Putamen (tissue), 1 donor: ENCODE measurements at places on chromosomes 6 and 20.

DNA sequence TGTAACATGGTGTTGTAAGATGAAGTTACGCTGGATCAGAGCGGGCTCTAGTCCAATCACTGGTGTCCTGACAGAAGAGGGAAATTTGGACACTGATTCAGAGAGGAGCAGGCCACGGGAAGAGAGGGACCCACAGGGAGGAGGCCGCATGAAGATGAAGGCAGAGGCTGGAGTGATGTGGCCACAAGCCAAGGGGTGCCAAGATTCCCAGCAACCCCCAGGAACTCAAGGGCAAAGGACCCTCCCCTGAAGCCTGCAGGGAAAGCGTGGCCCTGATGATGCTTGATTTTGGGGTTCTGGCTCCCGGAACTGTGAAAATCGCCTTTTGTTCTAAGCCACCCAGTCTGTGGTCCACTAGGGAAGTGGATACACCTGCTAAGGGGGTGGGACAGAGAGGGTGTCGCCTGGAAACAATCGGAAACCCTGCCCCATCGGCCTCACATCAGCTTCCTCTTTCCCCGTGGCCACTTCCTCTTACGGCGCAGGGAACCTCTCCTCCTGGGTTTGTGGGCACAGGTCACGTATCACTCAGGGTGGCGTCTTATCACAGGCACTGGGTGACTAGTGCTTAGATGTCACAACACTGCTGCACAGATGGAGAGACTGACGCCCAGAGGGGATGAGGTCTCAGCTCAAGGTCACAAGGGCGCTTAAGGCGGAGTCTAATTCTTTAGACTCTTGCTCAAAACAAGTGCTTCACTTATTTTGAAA lies 58.0 kb downstream of the SULF2 start:
- peak; percentile 24 for DNase-seq

DNA sequence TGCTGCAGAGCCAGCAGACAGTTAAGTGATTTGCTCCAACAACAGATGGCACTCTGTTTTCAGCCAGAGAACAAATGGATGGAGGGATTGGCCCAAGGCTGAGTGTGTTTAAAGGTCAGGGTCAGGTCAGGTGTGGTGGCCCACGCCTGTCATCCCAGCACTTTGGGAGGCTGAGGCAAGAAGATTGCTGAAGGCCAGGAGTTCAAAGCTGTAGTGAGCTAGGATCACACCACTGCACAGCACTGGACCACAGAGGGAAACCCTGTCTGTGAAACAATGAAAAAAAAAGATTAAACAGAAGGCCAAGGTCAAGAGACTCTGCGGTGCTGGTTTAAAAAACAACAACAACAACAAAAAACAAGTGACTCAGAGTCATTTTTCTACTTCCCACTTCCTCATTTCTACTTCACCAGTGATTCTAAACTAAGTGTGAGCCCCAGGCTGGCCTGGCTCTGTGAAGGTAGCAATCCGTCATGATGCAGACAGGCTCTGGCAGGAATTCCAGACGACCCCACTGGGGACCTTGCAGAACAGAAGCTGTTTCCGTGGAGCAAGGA lies 42.5 kb upstream of the ARMC2 start:
- DNase-seq: no peak

GRCh38 chr6:5659467-5659866 lies 347.3 kb downstream of the NRN1 start:
- DNase-seq: no peak

- DNase-seq: peak; percentile 62
These were observed 2.4 kb downstream of the AGPAT4 start for GRCh38 chr6:161271343-161272030.

- DNase-seq: no peak
These were observed 22.7 kb upstream of the BMP6 start for GRCh38 chr6:7703148-7703680.

DNA sequence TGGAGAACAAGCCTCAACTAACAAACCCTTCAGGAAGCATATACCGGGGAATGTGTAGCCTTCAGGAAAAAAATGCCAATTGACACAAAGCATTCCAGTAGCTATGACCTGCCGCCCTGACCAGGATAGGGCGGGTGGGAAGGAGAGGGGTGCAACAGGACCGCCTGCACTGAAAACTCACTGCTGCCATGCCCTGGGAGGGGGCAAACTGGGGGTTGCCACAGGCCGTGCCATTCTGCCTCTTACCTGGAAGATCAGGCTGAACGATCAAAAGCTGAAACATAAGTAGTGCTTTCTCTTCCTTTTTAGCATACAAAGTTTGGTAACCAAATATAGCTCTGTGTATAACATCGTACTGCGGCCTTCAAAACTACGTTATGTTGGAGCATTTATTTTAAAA lies 21.7 kb downstream of the NR2E1 start:
- no peak for DNase-seq

DNA sequence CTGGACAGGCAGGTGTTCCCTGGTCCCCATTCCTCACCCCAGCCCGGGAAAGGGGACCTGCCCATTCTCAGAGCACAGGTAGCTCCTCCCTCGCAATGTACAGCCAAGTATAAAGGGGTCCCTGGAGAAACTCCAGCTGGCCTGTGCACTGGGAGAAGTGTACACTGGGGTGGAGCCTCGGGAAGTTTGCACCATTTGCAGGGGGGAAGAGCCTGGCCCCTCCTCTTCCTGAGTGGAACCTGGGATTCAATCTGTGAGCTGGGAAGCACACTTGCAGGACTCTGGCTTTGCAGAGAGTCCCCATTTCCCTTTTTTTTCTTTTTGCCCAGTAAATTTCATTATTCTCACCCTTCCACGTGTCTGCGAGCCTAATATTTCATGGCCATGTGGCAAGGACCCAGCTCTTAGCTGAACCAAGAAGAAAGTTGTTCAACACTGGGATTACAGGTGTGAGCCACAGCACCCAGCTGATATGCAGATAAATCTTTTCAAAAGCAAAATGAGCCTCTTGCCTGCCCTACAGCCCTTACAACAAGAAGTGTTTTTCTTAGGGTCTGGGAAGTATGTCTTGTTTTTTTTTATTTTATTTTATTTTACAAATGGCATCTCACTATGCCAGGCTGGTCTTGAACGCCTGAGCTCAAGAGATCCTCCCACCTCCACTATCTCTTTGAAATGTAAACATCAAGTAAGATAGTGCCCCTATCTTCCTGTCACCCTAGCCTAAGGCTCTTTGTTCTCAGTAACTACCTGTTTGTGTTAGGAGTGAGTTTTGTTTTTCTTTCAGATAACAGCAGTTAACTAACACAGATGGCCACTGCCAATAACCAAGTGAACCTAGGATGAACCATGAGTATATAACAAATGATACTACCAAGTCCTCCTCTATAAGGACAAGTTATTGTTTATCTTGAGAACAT lies 9.3 kb upstream of the RNGTT start:
- DNase-seq: no peak

- DNase-seq: no peak
These were observed 179.7 kb downstream of the BCAS1 start for GRCh38 chr20:53890443-53891305.

DNA sequence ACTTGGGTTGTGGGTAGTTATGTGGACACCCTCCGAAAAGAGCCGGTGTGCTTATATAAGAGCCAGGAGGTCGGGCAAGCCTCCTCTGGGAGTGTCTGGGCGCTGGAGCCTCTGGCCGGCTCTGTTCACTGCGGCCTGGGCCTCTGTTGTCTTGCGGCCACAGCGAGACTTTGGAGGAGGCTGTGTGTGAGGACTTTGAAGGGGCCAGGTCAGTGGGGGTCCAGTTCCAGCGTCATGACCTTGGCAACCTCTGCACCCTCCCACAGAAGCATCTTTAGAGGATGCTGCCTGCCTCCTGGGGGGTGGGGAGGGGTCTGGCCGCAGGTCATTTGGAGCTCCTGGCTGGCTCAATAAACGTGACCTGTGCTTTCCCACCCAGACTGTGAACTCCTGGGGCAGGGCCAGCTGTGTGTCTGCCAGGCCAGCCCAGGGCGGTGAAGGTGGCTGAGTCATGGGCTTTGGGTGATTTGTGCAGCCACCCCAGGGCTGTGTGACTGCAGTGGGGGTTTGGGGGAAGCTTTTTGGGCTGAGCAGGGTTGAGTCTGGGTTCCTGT lies 1.2 kb downstream of the TCEA2 start:
- no peak for DNase-seq

DNA sequence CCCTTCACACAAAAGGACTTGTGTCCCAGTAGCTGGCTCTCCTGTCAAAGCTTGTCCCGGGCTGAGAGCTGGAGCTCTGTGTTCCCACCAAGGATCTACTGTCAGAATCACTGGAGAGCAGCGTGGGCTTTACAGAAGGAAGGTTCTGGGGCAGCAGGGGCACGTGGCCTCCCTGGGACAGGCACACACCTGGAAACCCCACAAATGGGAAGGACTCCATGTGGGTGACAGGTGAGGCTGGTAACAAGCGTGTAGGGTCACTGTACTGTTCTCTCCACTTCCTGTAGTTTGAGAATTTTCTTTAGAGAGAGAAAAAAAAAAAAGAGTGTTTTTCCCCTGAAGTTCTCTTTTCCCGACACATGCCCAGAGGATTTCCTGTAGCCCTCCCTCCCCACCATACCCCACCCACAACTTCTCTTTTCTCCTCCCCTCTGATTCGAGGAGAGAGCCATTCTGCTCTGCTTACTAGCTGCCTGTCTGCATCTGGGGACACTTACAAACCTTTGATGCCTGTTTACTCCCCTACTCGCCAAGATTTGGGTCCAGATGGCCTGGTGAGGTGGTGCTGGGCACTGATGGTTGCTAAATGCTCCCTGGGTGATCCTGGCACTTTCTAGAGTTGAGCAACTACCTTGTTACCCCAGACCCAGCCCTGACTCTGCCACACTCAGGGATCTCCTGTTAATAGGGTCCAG lies 84.1 kb upstream of the SIRPA start:
- DNase-seq: peak; percentile 75

- no peak for DNase-seq
These were observed 85.3 kb upstream of the RNF24 start for GRCh38 chr20:4100679-4101078.

GRCh38 chr6:136783495-136784270 lies 8.6 kb downstream of the MAP3K5 start:
- no peak for DNase-seq

DNA sequence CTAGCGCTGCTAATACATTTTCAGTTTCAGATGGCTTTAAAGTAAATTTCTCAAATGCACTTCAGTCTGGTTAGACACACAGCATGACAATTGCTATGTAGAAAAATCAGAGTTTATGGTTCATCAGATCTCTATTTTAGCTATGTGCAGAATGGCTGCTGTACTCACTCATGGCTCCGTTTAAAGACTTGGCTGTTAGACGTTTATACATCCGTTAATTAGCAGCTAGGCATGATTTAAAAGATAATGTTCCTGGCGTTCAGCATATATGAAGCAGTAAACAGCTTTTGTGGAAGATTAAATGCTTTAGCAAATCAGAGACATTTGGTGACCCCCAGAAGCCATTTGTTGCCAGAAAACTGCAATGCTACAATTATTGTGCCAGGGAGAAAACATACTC lies 350.0 kb upstream of the MANEA start:
- no peak for DNase-seq

DNA sequence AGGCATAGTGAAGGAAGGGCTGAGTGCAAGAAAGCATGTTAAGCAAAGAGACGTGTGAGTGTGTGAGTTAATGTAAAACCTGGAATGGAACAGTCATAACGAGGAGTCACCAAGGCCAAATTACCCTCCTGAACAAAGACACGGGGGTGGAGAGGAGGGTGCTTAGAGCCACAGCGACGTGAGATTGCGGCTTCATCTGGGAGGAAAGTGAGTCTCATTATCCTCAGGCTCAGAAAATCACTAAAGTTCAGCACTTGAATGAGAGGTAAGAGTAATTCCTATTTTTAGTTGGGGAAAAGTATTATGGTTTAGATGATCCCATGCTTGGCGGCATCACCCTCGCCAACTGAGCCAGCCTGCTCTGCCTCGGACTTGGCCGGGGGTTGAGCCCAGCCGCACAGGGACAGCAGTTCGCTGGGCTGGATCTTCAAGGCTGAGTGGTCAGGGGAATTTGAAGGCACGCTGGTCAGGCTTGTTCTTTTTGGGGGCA lies 136.6 kb downstream of the DTNBP1 start:
- DNase-seq: no peak

- no peak for DNase-seq
These were observed at the start of gene CST3 for GRCh38 chr20:23637282-23638221. Gene CST3 (minus strand): TSS chr20:23637955. CDS start chr20:23637862, 93 bp downstream.

DNA sequence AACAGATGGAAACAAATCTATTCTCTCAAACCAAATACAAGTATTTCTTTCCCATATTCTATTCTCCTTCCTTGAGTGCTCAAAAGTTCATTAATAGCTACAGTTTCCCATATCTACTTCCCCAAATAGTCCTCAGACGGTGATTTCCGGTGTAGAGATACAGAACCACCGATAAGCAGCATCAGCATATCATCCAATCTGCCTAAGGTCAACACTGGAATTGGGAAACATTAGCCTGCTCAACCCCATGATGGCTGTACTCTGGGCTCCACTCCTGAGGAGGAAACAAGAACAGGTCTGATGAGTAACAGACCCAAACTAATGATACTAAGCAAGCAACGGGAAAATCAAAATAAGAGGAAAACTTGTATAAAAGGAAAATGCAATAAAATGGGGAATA lies 115.6 kb downstream of the EPB41L2 start:
- no peak for DNase-seq
